Testis (tissue), 5 donors: ENCODE measurements at places on chromosomes 11 and 22. TPM values are rescaled to one million over a fixed set of nuclear protein-coding genes. Genes with fewer than 3 reads are reported as not detected.

KIF18A gene
- 9.5 TPM for polyA plus RNA-seq

CARD16 gene
- polyA plus RNA-seq: 5.7 TPM

CD3E gene
- 6.1 TPM for polyA plus RNA-seq

CHADL gene
- 9.1 TPM for polyA plus RNA-seq

EXPH5 gene
- polyA plus RNA-seq: 1.3 TPM

HBB gene
- 55.6 TPM for polyA plus RNA-seq

OR4A5 gene
- polyA plus RNA-seq: not detected

ACCS gene
- polyA plus RNA-seq: 33.4 TPM

SLC6A5 gene
- polyA plus RNA-seq: 2.1 TPM

SLC22A12 gene
- polyA plus RNA-seq: not detected

ASCL2 gene
- polyA plus RNA-seq: 1.3 TPM

CENPM gene
- polyA plus RNA-seq: 15.7 TPM

C11orf91 gene
- polyA plus RNA-seq: 12.8 TPM

MISFA gene
- polyA plus RNA-seq: 483 TPM

VPREB3 gene
- polyA plus RNA-seq: 1.2 TPM

PRDX5 gene
- polyA plus RNA-seq: 287 TPM

TIGD3 gene
- polyA plus RNA-seq: 7.1 TPM

SPI1 gene
- polyA plus RNA-seq: 16.3 TPM

DENND6B gene
- 22.0 TPM for polyA plus RNA-seq
